ENCODE measurements at places on chromosomes 7 and 10. TPM values are rescaled to one million over a fixed set of nuclear protein-coding genes. Genes with fewer than 3 reads are reported as not detected.

GRCh38 chr10:97673736-97674525 is 13.1 kb downstream of the AVPI1 start:
- ATAC-seq = no peak

GRCh38 chr7:95921543-95921942 is 149.2 kb downstream of the DYNC1I1 start:
- ATAC-seq = no peak

GRCh38 chr10:127790066-127790624 is 53.2 kb downstream of the FOXI2 start:
- ATAC-seq = no peak

GRCh38 chr7:85103357-85103756 is 83.5 kb downstream of the SEMA3D start:
- no peak for ATAC-seq

DNA sequence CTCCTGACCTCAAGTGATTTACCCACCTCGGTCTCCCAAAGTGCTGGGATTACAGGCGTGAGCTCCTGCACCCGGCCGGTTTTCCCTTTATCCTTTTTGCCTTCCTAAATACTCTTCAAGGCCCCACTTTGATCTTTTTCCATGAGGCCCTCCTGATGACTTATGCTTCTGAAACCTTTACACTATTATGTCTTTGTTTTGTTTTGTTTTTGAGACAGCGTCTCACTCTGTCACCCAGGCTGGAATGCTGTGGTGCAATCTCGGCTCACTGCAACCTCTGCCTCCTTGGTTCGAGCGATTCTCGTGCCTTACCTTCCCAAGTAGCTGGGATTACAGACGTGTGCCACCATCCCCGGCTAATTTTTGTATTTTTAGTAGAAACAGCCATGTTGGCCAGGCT is 3.8 kb downstream of the STMP1 start:
- ATAC-seq = no peak

GRCh38 chr7:20235288-20235687 is 18.1 kb upstream of the MACC1 start:
- ATAC-seq = no peak

DNA sequence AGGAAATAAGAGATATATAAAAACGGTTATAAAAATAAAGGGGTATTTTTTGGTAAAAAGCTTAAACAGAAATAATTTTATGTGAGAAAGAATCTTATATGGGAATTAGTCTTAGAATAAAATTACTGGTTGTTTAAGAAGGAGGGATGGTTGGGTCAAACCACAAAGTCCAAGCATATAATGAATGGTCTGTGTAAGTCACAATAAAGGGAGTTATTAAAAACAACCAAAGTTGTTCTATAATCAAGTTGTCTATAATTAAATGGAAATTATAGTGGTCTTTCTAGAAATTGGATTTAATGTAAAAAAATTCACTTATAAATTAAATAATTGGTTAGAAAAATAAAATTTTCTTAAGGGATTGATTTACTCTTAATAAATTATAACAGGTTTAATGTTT is 304.8 kb downstream of the POM121L12 start:
- ATAC-seq = no peak

- ATAC-seq = no peak
These were observed 73.9 kb downstream of the CHCHD3 start for GRCh38 chr7:133007961-133008360.

- no peak for ATAC-seq
These were observed 19.5 kb upstream of the CARD11 start for GRCh38 chr7:3063016-3063753.

DNA sequence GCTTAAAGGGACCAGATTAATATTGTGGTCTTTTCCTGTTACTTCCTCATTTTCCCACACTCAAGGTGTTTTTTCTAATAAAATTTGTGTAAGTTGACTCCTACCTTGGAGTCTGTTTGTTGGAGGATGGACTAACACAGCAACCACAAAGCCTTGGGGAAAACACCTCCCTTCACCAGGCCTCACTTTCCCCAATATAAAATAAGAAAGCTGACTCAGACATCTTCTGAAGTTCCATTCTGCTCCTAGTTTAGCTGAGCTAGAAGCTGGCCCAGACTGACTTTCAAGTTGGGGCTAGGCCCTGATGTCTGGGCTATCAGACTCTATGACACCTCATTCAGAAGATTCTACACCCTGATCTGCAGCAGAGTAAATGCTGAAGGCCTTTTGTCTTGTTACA is 73.0 kb upstream of the ADRB1 start:
- no peak for ATAC-seq

DNA sequence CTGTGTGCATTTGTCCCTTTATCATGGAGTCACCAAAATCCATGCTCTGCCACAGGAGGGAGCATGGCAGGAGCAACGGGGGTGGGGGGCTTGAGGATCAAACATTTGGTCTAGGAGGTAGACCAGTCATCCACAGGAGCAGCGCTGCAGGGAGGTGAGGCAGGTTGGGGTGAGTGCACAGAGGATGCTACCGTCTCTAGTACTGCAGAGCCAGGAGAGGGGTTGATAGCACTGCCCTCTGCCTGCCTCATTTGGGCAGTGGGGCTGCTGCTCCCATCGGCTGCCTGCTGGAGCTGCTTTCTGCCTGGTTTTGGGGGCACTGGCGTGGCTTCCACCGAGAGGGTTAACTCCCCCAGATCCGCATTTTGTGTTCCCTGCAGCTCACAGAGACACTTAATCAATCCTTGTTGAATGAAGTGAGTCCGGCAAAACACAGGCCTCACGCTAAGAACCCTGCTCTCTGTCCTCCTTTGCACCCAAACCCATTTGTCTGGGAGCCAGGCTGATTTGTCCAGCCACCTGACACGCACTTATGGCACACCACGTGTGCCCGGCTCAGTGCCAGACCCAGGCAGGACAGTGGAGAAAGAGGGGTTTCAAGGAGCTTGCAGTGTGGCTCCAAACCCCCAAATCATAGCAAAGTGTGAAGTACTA is 527.1 kb upstream of the FOXK1 start:
- ATAC-seq = peak; percentile 37

DNA sequence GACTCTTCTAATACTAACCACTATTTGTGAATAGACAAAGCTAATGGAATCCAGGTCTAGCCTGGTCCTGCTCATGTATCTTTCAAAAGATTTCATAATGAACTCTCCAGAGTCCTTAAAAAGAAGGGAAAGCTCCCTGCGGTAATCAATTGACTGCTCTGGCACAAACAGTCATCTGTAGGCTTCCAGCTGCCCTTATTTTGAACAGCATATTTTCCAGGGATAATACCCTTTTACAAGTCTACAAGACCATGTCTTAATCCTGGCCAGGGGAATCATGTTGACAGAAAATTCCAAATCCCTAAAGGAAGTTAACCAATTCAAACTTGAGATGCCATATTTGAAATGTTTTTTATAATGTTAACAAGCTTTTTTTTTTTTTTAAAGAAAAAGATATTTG is 34.6 kb downstream of the ADAM12 start:
- no peak for ATAC-seq

DNA sequence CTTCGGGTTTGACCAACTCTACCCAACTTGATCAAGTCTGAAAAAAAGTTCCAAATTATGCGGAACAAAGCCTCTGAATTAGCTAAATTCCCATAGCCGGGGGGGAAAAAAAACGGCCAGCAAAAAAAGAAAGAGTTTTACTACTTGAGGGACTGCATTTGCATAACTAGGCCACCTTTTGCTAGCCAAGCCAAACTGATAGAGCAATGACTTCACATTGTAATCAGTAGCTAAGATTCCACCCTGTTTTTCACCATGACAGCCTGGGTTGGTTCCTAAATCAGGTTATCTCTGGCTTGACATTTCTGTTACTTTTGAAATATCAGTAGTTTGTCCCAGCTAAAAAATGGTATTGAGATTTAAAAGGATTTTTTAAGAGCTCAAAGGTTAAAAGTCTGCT is 31.4 kb upstream of the CREB3L2 start:
- ATAC-seq = no peak

GRCh38 chr7:80478683-80479082 is 33.2 kb downstream of the GNAT3 start:
- ATAC-seq = no peak

DNA sequence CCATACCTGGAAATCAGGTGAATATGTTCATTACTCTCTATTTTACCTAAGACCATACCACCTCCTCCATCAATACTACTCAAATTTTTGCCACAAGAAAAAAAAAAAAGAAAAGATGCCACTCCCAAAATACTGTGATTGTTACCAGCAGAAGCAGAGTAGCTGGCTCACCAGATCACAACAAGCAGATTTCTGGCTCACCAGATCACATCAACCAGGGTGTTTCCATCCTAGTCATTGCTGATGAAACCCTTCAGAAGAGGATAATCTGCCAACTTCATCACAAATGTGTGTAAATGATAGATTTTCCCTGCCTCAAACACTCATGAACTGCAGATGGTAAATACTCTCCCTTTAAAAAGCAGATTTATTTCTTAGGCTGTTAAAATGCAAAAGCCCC is 109.7 kb upstream of the NAMPT start:
- no peak for ATAC-seq

- no peak for ATAC-seq
These were observed 94.0 kb downstream of the CYTH3 start for GRCh38 chr7:6178298-6179029.

DNA sequence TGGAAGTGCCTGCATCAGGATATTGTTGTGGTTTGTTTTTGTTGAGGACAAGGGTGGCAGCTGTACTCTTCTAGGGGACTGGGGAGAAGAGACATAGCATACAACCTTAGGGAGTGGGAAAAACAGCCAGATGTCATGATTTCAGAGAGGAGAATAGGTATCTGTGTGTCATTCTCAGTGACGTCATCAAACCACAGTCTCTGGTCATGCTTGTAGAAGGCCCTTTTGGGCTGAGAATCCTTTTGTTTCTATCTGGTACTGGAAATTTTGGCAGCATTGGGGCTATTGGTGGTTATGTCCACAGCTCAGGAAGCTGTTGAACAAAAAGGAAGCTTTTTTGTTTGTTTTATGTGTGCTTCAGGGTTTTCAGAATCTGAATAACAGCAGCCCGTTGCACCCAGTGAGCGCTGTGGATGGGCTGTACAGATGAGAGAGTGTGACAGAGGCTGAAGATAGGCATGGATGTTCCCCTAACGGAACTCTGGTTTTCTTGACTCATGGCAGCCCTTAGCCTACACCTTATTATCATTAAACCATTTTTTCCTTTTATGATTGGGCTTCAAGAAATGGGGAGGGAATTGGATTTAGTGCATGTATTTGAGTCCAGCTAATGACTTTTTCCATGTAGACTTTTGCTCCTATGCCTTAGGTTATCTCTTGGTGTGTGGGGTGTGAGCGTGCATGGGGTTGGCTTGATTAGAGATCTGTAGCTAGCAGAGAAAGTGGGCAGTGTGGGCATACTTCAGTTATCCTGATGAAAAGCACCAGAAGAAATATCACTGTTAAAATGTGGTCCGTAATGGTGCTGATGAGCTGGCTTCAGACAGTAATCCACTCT is 65.7 kb downstream of the SND1 start:
- no peak for ATAC-seq

DNA sequence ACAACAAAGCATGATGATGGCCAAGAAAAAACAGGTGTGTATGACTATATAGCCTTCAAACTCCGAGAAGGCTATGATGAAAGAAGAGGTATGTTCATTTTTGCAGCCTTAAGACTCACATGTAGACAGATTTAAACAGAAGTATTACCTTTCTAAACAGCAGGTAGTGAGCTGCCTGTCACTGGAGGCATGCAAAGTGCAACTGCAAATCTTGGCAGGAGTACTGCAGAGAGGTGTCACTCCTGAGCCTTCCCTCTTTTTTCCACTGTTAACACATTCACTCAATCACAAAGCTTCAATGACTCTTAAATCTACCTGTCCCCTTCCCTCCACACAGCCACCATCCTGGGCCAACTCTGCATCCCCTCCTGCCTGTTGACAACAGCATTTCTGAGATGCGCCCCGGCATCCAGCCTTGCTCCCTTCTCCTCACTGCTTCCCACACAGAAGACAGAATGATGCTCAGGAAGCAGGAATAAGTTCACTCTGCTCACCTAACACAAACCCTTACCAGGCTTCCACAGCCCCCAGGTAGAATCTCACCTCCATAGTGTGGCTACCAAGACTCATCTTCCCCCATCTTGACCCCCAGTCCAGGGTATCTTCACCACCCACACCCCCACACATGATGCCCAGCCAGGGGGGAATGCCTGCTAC is 161.9 kb upstream of the ZMIZ1 start:
- no peak for ATAC-seq

- ATAC-seq = no peak
These were observed 28.0 kb upstream of the CABCOCO1 start for GRCh38 chr10:61634746-61635145.

GRCh38 chr7:66629222-66630062 is 761 bp downstream of the KCTD7 start:
- ATAC-seq = no peak

DNA sequence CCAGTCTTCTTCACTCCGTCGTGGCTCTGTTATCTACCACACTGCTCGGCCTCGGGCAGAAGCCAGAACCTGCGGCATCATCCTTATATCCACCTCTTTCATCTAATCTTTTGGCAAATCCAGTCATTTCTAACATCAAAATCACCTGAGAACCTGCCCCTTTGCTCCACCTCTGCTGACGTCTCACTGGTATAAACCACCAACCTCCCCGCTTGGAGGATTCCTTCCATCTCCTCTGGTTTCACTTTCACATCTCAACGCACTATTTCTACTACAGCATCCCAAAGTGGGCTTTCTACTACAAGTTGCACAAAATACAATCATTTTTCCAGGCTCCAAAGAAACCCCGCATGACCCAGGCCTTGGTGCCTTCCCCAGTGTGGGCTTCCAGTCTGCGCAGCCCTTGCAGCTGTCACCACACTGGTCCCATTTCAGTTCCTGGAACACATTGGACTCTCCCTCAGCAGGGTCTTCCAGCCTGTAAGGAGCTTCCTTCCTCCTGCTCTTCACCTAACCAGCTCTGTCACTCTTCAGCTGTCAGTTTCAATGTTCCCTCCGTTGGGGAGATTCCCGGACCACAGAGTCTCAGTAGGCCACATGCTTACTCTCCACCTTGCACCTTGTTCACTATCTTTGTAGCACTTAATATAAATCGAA is 85.0 kb downstream of the PRKCQ start:
- no peak for ATAC-seq

GRCh38 chr7:157177333-157177982 is 38.7 kb downstream of the UBE3C start:
- ATAC-seq = no peak

DNA sequence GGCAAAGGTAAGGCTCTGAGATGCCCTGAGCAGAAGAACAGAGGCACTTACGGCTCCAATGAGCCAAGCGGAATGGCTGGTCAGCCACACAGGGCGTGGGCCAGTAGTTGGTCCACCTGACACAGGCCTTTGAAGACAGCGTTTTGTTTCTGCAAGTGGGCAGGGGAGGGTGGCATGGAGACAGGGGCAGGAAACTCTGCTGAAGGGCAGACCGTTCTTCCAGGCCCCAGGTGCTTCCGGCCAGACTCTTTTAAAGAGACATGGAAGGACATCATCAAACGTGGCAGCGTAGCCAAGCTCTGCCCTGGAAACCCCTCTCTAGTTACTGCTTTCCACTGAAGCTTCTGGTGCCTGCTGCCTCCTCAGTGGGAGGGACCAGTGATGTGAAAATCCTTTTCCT is 77.5 kb upstream of the KMT2E start:
- ATAC-seq = no peak

Gene NPFFR1
- total RNA-seq = 0.19 TPM

Gene AGAP5
- 4.5 TPM for total RNA-seq

Gene FAM25A
- total RNA-seq = not detected

Gene AKR1C4
- not detected for total RNA-seq

Gene H2BK1
- total RNA-seq = not detected

Gene POLL
- total RNA-seq = 25.1 TPM

Gene LIPJ
- total RNA-seq = 0.27 TPM

Gene ADAM22
- total RNA-seq = 12.1 TPM

Gene EBLN1
- not detected for total RNA-seq

Gene LRMDA
- total RNA-seq = 1.3 TPM

Gene RAB11FIP2
- total RNA-seq = 18.5 TPM

Gene TSPAN12
- 5.6 TPM for total RNA-seq

Gene IFIT1B
- total RNA-seq = 1.0 TPM

Gene IRF5
- total RNA-seq = 0.77 TPM

Gene ACTR3C
- 0.81 TPM for total RNA-seq
